ENCODE measurements at places on chromosomes 5 and 9.

DNA sequence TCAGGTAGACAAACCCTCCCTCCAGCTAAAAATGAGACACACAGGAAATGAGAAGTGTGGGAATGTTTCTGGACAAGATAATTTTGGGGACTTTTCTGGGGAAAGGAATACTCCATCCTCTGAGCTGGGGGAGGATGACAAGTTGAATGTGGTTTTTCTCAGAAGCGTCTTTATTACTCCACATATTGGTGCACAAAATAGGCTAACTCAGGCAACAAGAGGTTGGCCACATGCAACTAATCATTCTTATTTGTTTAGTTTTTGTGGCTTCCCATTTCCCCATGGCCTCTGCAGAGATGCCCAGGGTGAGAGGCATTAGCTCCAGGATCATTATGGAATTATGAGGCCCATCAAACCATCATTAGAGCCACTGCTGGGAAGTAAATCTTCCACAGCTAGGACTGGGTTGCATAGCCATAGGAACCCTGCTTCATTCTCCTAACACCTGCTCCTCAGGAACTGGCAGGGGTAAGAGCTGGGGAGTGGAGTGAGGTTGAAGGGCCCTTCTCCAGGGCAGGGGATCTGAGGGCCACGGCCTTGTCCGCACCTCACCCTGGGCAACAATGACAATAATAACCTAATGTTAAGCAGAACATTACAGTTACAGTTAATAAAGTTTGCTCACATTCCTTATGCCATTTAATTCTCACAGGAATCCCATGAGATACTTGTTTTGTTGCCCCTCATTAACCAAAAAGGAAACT is 9.3 kb upstream of the SIL1 start:
- DNase-seq = no peak

DNA sequence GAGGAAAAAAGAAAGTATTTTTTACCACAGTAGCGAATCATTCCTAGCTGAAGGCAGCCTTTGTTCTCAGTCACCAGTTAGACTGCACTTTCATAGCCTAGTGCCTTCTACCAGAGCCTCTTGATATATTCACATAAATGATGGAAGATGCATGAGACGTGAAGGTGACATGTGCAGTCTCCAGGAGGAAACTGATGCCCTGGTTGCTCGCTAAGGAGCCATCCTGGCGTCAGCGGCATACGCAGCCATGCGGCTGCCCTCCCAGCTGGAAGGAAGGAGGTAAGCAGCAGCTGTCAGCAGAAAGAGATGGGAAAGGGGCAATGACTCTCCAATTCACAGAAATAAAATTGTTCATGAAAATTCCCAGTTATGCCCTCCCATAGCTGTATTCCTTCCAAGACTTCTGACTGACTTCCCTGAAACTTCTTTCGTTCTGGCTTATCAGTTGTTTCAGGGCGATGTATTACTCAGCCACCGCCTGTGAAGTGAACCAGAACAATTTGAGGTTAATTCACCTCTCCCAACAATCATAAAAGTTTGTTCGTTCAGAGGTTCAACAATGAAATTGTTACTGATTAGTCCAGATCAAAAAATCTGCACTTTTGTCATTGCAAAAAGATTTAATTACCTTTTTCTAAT is 331.2 kb downstream of the NR2F1-AS1 start:
- DNase-seq = no peak

DNA sequence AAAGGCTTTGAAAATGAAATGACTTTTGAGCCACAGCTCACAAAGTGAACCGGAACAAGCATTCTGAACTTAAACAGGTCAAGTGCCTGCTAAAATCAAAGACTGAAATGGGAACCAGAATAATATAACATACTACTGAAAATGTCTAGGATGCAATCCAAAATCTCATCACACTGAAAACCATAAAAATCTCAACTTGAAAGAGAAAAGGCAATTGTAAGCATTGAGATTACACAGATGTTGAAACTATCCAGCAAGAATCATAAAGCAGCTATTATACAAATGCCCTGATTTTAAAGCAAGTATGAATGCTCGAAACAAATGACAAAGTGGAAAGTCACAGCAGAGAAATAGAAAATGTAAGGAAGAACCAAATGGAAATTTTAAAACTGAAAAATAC is 211.5 kb upstream of the GAS1 start:
- no peak for DNase-seq

- DNase-seq = no peak
Observed at GRCh38 chr9:1366276-1366675, 316.1 kb downstream of the DMRT2 start.

DNA sequence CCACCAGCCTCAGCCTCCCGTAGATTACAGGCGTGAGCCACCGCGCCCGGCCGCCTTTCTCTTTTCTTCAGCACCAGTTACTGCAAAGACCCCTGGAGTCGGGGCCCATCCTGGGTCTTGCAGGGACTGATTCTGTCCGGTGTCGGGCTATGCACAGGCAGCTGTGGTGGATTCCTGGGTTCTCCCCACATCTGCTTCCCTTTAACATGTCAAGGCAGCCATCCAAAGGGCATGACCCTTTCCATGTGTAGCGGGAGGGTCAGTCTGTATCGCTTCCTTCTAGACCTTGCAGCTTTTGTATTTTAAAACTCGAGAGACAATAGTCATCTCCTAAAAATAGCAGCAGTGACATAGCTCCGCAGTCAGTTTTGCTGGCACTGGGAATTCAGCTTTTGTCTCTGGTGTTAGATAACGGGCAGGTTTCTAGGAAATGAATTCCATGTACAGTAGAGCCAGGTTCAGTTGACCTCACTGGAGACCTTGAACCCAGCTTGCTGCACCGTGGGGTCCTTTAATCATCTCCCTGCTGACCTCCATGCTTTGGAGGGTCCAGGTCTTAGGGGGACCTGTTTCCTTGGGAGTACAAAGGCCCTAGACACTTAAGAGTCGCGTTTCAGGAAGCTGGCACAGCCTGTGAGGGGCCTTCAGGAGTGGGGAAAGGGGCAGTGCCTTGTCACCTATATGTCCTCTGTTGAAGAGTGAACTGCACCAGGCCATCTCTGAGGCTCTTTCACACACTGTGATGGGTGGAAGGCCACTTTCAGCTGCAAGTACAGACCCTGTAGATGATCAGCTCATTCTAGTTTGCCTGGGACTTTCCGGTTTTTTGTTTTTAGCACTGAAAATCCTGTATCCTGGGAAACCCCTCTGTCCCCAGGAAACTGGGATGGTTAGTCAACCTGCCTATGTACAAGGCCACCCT is 13.8 kb downstream of the ANKRD33B start:
- no peak for DNase-seq

- DNase-seq = no peak
Observed at GRCh38 chr5:148685520-148686134, 31.3 kb upstream of the HTR4 start.

- DNase-seq = peak; percentile 14
Observed at GRCh38 chr9:100472788-100473275, at the start of gene TMEFF1. TSS of gene TMEFF1 (plus strand) at chr9:100473149. CDS start at chr9:100473545, 396 bp downstream.

All from activated CD8-positive, alpha-beta memory T cell treated with anti-CD3 and anti-CD28 coated beads for 1 hour (primary cell).